ENCODE measurements at places on chromosomes 4 and X.

GRCh38 chrX:85988353-85988752 lies 59.0 kb downstream of the CHM start:
- DNase-seq, result no peak

DNA sequence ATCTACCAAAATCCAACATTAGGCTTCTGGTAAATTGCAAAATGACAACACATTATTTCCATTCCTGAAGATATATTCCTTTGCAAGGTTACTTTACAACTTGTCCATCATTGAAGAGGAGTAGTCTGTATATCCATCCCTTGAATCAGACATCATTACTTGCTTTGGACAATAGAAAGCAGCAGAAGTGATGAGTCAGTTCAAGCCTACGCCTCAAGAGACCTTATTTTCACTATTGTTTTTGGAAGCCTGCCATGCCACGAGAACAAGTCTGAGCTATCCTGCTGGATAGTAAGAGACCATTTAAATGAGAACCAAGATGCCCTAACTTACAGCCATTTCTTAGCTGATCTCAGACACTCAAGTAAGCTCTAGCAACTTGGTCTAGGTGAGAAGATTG lies 246.0 kb upstream of the HHIP start:
- DNase-seq, result no peak

- no peak for DNase-seq
Observed at GRCh38 chrX:41556958-41557357, 109.8 kb downstream of the NYX start.

GRCh38 chr4:24497221-24497620 lies 87.1 kb downstream of the DHX15 start:
- DNase-seq, result no peak

- DNase-seq, result no peak
Observed at GRCh38 chr4:107153956-107154355, 117.8 kb upstream of the DKK2 start.

- no peak for DNase-seq
Observed at GRCh38 chr4:118772081-118772766, 63.7 kb downstream of the SEC24D start.

GRCh38 chr4:171221181-171221580 lies 592.0 kb upstream of the GALNTL6 start:
- DNase-seq, result no peak

DNA sequence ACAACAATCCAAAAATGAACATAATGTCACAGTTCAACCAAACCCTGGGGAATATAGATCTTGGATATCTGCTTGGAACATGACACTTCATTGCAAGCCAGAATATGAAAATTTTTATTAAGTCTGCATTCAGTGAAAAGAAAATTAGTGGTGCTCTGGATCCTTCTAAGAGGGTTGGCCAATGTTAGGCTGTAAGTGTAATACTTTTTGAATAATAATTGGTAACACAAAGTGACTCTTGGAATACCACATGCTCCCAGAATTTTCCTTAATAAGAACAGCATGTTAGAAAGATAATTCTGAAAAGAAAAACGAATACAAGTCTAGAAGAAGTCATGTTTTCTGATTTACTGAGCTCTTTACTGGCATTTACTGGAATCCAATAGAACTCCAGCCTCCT lies 175.8 kb downstream of the RASL11B start:
- no peak for DNase-seq

- DNase-seq, result no peak
Observed at GRCh38 chrX:114930227-114930626, 87.2 kb downstream of the IL13RA2 start.

DNA sequence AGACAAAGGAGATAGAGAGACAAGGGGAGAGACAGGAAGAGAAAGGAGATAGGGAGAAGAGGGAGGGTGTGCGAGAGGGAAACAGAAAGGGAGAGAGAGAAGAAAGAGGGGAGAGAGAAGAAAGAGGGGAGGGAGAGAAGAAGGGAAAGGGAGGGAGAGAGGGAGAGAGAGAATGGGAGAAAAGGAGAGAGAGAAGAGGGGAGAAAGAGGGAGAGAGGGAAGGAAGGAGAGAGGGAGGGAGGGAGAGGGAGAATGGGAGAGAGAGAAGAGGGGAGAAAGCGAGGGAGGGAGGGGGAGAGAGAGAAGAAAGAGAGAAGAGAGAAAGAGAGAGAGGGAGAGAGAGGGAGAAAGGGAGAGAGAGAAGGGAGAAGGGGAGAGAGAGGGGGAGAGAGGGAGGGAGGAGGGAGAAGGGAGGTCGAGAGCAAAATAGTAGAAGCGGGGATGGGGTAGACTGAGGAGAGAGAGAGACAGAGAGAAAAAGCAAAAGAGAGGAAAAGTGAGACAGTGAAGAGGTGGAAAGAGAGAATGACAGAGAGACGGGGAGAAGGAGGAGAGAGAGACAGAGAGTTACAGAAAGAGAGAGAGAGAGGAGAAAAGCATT lies 218.2 kb downstream of the DHRSX start:
- no peak for DNase-seq

DNA sequence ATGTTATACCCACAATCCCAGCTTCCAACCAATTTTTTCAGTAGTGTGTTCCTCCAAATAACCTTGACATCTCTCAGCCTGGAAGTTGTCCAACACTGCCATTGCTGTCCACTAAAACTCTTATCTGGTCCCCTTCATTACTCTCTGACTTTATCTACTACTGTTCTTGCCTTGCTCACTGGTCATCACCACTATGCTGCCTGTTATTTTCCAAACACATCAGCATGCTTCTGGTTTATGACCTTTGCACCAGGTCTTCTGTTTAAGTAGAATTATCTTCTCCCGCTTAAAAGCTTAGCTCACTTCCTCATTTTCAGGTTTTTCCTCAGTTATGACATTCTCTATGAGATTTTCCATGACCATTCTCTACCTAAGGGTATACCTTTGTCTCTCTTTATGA lies 5.5 kb downstream of the ELMOD2 start:
- no peak for DNase-seq

Measured in activated CD8-positive, alpha-beta memory T cell treated with anti-CD3 and anti-CD28 coated beads for 4 hours (primary cell).